GM04504 (cell line): ENCODE measurements at places on chromosomes 4 and X.

- DNase-seq = no peak
Observed at GRCh38 chrX:13024986-13025385, 19.4 kb downstream of the FAM9C start.

- DNase-seq = no peak
Observed at GRCh38 chrX:79138658-79139241, 5.7 kb upstream of the GPR174 start.

DNA sequence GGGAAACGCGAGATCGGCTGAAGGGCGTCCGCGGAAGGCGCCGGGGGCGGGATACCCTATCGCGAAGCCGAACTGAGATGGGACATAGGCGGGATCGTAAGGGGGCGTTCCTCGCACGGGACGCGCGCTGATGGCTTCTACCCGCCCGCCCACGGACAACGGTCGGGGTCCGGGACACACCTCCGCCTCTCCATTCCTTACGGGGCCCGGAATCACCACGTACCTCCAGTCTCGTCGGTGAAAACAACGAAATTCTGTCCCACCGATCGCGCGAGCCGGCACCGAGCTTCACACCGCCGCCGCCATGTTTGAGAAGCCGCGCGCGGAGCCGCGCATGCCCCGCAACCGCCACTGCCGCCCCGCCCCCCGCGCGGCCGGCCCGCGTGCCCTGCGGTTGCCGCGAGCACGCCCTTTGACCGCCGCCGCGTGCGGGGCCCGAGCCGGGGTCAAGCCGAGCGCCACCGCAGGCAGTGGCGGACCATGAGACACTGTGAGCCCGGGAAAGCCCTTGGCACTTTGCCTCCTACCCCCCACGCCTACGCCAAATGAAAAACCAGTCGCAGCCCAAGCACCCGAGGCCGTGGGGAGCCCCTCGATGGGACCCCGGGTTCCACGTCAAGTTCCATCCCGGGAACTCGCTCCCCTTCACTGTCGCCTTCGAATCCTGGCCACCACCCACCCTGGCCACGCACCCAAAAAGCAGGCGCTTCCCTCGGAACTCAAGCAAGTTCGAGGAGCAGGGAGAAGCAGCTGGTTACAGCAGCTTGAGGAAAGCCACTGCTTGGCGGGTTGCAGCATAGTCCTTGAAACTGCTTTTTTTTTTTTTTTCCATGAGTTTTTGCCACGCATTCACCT is at the start of gene SCML2:
Gene SCML2, minus strand, starts transcription at position 320 of the 855 bp plus-strand sequence. CDS start 20,617 bp downstream, outside the sequence.
- DNase-seq = no peak

GRCh38 chr4:188282471-188283232 is 143.4 kb downstream of the TRIML1 start:
- no peak for DNase-seq

DNA sequence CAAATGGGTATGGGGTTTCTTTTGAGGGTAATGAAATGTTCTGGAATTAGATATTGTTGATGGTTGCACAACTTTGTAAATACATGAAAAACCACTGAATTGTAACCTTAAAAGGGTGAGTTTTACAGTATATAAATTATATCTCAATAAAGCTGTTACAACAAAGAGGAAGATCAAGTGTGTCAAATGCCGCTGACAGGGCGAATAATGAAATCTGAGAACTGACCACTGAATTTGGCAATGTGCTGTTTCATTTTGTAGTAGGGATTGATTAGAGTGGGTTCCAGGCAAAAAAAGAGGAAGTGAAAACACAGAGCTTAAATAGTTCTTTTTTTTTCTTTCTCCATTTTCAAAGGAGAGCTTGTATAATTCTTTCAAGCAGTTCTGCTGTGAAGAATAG is 161.1 kb upstream of the NAP1L5 start:
- no peak for DNase-seq

DNA sequence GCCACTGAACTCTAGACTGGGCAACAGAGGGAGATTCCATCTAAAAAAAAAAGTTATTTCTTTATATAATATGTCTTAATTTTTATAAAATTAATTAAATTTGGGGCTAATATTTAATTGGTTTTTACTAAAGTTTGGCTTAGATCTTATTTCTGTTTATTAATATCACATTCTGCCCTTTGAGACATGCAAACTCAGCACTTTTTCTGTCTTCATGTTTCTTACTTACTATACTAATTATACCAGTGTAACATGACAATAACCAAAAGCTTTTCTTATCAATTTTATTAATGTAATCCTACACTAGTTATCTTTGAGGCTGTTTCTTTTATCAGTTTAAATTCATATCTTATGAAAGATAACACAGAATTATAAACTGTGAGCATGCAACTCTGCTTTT is 475.9 kb upstream of the GRID2 start:
- DNase-seq = no peak

- no peak for DNase-seq
Observed at GRCh38 chrX:150913511-150913910, 15.0 kb upstream of the CD99L2 start.

- peak; percentile 46 for DNase-seq
Observed at GRCh38 chr4:125123570-125124109, 191.1 kb upstream of the FAT4 start.

- DNase-seq = no peak
Observed at GRCh38 chr4:8410641-8411271, 29.8 kb downstream of the ACOX3 start.

GRCh38 chr4:152673489-152673888 is 6.3 kb downstream of the TMEM154 start:
- DNase-seq = no peak

GRCh38 chr4:80103629-80104028 is 30.6 kb upstream of the ANTXR2 start:
- no peak for DNase-seq

DNA sequence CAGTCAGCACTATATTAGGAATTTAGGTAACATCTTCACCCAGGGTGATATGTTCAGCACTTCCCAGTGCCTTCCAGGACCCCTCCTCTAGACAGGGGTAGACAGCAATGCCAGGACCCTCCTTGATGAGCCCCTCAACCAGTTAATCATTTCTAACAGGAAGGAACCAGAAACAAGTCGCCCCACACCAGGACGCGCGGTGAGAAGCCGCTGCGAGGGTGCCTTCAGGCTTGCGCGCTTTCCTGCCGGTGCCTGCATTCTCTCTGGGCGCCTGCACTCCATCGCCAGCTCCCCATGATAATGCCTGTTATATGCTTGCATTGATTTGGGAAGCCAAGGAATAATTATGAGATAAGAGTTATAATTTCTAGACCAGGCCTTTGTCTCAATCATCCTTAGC is 116.0 kb downstream of the ENPP6 start:
- no peak for DNase-seq

- DNase-seq = no peak
Observed at GRCh38 chrX:118971552-118971951, 2.9 kb upstream of the LONRF3 start.

DNA sequence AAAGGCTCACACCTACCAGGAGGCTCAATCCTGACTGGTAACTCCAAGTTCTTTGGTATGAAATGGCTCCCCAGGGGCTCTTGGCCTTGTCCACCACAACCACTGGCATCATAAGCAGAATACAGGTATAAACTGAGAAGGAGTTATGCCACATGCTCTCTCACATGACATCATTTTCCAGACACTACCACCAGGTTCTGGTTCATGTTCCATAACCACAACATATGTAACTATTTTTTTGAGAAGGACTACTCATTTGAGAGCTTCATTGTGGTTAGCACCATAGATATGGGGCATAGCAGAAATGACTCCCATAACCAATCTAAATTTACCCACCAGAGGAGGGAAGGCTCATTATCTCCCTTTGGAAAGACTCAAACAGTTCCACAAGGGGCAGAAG is 19.6 kb downstream of the PRDM5 start:
- no peak for DNase-seq

- no peak for DNase-seq
Observed at GRCh38 chr4:102640669-102641068, 120.1 kb downstream of the MANBA start.

DNA sequence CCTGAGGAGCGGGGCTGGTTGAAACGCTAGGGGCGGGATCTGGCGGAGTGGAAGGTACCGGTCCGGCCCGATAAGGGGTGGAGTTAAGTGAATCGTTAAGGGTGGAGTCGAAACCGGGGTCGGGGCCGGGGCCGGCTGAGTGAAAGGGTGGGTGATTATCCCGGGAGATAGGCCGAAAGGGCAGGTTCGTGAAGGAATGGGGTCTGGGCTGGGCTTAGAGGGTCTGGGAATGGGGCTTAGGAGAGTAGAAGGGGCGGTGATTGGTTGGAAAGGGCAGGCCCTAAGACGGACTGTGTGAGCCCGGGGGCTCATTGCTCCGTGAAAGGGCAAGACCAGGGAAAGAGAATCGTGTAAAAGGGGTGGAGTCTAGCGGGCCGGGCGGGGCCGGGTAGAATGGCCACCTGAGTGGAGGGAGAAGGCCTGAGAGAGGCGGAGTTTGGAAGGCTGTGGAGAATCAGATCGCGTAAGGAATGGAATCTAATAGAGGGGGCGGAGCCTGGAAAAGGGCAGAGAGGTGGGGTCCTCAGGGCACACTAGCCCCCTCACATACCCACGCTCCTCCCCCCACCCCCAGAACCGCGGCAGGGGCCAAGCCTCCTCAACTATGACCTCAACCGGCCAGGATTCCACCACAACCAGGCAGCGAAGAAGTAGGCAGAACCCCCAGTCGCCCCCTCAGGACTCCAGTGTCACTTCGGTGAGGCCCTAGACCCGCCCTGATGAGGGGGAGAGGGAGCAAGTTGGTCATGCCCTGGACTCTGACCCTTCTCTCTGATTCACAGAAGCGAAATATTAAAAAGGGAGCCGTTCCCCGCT is 430 bp downstream of the HDAC6 start:
- peak; percentile 40 for DNase-seq

DNA sequence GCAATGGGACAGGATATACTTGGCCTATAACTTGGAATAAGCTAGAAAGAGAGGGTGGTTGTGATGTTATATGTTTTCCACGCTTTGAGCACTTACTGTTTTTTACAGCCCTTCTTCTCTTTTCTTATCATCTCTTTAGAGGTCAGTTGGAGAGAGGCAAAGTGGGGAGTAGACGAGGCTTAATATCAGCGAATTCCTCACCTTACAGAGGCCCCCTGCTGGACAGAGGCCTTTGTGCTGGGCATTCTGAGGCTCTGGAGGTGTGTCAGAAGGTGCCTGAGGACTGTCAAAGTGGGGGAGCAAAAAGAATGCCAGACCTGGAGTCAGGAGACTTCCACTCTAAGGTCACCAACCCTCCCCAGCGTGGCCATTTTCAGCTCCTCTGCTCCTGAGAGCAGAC is 42.5 kb downstream of the MAMLD1 start:
- DNase-seq = no peak

GRCh38 chr4:141657550-141658250 is 21.3 kb downstream of the IL15 start:
- no peak for DNase-seq

DNA sequence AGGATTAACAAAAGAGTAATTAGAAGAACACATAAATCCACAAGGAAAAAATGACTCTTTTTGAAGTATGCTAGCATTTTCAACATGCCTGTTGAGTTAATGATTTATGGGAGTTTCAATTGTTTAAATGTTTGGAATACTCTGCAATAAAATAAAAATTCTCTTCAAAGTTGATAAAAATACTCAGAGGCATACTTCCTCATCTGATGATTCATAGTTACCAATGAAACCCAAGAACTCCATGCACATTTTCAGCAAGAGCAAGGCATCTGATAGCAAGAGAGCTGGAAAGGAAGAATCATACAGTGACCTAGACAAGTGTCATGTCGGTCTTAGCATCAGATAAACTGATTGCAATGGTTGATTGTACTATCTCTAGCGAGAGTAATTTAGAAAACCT is 443.7 kb upstream of the ATOH1 start:
- no peak for DNase-seq

DNA sequence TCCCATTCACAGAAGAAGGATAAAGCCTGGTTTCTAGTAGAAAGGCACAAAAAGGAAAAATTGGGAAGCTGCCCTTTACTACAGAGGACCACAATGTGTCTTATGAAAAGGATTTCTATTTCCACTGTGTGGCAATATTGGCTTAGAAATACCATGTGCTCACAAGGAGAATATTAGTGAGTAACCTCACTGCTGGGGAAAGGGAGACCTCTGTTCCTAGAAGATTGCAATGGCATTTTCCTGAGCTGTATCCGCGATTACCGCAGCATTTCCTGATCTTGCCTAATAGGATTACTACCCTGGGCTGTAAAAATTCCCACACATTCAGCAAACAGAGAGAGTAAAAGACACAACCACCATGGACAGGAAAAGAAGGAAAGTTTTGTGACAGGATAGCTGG is 308.8 kb upstream of the TECRL start:
- no peak for DNase-seq

DNA sequence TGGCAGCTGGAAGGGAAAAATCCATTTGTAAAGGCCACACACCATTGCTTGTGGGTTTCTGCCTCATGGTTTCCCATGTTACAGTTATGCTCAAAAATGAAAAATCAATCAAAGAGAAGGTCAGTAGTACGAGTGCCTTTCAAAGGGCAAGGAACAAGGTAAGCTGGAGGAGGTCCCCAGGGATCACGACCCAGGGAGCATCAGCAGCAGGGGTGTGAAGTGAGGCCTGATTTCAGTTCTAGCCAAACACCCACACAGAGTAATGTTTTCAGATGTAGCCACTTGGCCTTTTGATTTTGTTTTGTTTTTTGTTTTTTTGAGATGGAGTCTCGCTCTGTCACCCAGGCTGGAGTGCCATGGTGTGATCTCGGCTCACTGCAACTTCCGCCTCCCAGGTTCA is 69.4 kb upstream of the AFAP1 start:
- DNase-seq = no peak

DNA sequence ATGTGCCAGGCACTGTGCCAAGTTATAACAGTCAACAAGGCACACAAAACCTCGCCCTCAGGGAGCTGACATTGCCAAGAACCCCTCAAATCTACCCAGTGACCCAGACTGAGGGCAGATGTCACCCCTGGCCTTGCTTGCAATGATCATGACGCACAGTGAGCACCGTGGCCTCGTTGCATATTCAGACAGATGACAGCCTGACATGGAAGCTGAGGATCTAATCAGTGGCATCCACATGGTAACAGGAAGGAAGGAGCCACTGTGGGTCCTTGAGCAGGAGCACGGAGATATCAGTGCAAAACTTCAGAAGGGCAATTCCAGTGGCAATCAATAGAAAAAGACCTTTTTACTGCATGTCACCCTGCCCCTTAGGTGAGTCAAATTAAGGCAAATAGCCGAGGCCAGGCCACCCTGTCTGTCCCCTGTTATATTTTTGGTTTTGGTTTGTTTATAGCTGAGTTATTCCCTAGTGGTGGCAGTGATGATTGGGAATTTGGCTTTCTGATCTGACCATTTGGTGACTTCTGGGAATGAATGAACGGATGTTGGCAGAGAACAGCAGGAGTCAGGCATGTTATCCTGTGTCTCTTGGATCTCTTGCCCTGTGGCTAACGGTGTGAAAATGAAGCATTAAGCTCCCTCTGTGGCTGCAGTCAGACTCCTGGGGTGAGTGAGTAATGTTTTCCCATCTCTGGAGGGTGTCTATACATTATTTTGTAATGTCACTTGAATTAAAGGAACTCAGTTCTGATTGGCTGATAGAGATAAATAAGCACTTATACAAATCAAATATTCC is 20.4 kb downstream of the WDR13 start:
- DNase-seq = no peak

DNA sequence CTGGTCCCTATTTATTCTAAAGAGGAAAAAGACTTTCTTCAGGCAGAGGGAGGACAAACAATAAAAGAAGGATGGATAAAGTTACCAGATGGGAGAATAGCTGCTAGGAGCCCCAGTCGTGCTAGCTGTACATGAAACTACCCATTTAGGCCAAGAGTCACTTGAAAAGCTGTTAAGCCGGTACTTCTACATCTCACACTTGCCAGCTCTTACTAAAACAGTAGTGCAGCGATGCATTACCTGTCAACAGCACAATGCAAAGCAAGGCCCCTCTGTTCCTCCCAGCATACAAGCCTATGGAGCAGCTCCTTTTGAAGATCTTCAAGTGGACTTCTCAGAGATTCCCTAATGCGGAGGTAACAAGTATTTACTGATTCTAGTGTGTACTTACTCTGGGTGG is 1138.8 kb downstream of the ARAP2 start:
- DNase-seq = no peak
